SJSA1 (cell line): ENCODE measurements at places on chromosomes 2 and 18. TPM values are rescaled to one million over a fixed set of nuclear protein-coding genes. Genes with fewer than 3 reads are reported as not detected.

Gene SERPINB7
- total RNA-seq, result 5.8 and 8.5 TPM in 2 replicates

Gene CXCR2
- total RNA-seq, result not detected in 2 replicates

Gene FHOD3
- total RNA-seq, result 0.53 TPM in 1 of 2 replicates, not detected in the other

GRCh38 chr18:48848641-48849143 lies 102.1 kb downstream of the SMAD7 start:
- peak; percentile 94 for DNase-seq

DNA sequence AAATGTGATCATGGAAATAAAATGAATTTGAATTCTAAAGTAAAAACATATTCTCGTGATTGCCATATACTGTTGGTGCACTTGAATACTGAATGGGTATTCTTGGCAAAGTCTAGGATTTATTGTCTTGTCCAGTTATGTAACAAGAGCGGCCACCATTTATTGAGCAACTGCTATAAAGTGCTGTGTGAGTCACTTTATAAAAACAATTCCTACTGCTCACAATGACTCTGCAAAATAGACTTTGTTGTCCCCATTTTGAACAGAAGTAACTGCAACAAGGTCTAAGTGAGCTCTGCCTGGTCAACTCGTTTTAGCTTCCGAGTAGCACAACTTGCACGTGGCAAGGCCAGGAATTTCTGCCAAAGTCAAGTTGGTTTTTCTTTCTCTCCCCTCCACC lies 995.6 kb upstream of the FANCL start:
- DNase-seq, result no peak

GRCh38 chr2:82797469-82797868 lies 1661.6 kb downstream of the SUCLG1 start:
- no peak for DNase-seq
